Stimulated activated CD8-positive, alpha-beta memory T cell treated with anti-CD3 and anti-CD28 coated beads, Interleukin-4, amount 100 ng/mL, for 48 hours (primary cell): ENCODE measurements at places on chromosomes 2 and 18.

GRCh38 chr2:174693344-174693743, 70.9 kb downstream of the CHRNA1 start:
- DNase-seq: no peak

GRCh38 chr2:42047488-42048298, at the start of gene PKDCC:
TSS of gene PKDCC (plus strand) at chr2:42048021. CDS start at chr2:42048200, 179 bp downstream.
- peak; percentile 28 for DNase-seq

DNA sequence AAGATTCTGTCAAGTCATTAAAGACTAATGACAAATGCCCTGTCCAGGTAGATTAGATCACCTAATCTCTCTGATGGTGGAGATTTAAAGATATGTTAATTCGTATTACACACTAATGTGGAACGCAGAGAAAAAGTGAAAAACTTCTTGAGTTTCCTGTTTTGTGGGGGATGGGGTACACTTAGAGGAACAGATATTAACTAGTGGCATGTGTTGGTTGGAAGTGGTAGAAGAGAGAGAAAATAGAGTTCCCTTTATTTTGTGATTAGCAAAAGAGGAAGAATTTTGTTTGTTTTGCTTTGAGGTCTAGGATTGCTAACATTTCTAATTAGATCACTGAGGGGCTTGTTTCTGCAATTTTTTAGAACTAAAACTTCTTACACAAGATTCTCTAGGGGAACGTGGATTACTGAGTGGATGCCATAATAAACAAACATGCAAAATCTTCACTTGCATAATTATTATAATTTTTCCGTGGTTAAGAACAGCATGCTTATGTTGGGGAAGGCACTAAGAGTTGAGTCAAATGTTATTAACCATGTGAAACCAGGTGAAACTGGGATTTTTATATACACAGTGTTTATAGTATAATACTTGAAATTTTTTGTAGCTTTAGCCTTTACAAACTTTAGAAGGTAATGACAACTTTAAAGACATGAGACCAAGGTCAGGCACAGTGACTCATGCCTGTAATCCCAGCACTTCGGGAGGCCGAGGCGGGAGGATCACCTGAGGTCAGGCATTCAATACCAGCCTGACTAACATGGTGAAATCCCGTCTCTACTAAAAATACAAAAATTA, 97.4 kb upstream of the STK17B start:
- DNase-seq: no peak

DNA sequence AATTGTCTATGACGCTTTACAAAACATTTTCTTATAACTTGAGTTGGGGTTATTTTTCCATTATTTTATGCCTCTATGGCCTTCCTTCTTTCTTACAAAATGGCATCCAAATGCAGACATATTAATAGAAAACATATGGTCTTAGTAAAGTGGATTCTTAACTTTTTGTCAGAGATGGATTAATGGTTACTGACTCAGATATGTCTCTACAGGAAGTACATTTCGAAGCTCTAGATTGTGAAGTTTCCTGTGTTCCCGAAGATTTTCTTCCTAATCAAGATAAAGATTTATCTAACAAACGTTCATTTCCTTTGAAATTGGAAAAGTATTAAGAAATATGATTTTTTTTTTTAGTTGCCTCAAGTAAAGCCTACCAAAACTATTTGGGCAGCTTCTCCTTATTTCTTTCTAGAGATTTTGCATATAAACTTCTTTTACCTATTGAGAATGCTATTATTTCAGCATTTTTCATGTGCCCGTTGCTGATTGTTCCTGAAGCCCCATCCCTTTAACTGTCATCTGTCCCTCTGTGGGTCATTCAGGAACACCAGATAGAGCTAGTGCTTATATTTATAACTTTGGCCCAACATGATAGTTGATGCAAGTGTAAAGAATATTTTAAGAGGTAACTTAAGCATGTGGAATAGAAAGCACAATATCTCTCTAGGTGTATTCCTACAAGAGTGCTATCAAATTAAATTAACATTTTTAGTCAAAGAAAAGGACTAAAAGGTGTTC, 498.0 kb downstream of the CCDC85A start:
- DNase-seq: no peak

DNA sequence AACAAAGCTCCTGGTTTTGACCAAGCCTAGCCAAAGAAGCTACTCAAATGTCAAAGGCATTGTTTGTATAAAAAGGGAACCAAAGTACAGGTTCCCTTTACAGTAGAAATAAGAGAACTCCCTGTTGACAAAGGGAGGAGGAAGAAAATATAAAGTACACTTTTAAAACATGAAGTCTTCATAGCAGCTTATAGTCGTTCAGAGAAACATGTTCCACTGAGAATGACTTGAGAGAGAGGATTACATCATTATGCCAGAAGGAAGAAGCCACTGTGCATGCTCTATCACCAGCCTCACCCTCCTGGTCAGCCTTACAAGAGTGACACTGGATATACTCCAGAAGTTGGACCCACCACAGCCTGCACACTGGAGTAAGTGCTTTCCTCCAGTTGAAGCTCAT, 2.5 kb upstream of the DHRS9 start:
- no peak for DNase-seq

GRCh38 chr2:122255924-122256323, 500.5 kb downstream of the TSN start:
- DNase-seq: no peak

DNA sequence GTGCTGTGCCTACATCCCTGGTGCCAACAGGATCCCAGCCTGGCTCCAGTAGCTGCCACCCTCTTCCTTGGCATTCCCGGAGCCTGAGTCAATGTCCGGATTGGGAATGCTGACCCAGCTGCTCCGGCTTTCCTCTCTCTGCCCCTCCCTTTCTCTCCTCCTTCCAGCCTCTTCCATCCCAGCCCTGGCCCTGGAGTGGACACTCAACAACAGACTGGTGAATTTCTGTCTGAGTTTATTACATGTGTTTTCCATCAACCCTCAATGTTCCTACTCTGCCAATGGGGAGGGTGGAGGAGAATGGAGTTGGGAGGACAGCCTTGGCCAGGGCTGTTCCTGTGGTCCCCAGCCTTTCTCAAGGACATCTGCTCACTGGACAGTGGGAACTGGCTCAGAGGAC, 917 bp upstream of the PRKAG3 start:
- DNase-seq: no peak

GRCh38 chr18:6757931-6758330, 28.4 kb downstream of the ARHGAP28 start:
- DNase-seq: no peak

DNA sequence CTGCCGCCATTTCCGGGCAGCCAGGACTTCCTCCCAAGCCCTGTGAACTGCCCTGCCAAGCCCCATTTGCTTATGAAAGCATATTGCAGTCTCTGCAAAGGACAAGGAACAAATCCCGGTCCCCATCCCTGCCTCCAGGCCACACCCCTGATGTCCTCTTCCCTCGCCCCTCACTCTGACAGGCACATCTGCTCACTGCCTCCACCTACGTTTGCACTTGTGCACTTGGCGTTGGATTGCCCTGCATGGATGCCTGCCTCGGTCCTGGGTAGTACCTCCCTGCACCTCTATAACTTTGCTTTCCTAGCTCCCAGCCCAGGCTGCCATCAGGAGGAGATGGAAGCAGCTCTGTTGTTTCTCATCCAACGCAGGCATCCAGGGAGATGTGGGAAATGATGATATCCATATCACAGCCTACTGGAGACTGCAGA, 19.6 kb upstream of the RPL31 start:
- DNase-seq: no peak

- DNase-seq: no peak
Measured at GRCh38 chr2:222844323-222844722, 16.5 kb upstream of the ACSL3 start.

GRCh38 chr2:150402953-150403352, 84.5 kb downstream of the RND3 start:
- no peak for DNase-seq
